ENCODE measurements at places on chromosomes 12 and 14. TPM values are rescaled to one million over a fixed set of nuclear protein-coding genes. Genes with fewer than 3 reads are reported as not detected.

GRCh38 chr14:38056270-38056669 is 151.4 kb upstream of the SSTR1 start:
- no peak overlapping the region for H3K4me3 ChIP-seq
- no peak for DNase-seq
- no peak overlapping the region for H3K27ac ChIP-seq
- no peaks in the 10 kb centered on the region for H3K27me3 ChIP-seq
- H3K36me3 ChIP-seq = no peaks in the 10 kb centered on the region

GRCh38 chr12:121092034-121092433 is 40.6 kb upstream of the P2RX7 start:
- peaks cover 49% of the 10 kb centered on the region for H3K4me1 ChIP-seq
- peak overlapping the region; percentile 72 for H3K4me3 ChIP-seq
- no peak overlapping the region for H3K27ac ChIP-seq
- H3K36me3 ChIP-seq = no peaks in the 10 kb centered on the region

DNA sequence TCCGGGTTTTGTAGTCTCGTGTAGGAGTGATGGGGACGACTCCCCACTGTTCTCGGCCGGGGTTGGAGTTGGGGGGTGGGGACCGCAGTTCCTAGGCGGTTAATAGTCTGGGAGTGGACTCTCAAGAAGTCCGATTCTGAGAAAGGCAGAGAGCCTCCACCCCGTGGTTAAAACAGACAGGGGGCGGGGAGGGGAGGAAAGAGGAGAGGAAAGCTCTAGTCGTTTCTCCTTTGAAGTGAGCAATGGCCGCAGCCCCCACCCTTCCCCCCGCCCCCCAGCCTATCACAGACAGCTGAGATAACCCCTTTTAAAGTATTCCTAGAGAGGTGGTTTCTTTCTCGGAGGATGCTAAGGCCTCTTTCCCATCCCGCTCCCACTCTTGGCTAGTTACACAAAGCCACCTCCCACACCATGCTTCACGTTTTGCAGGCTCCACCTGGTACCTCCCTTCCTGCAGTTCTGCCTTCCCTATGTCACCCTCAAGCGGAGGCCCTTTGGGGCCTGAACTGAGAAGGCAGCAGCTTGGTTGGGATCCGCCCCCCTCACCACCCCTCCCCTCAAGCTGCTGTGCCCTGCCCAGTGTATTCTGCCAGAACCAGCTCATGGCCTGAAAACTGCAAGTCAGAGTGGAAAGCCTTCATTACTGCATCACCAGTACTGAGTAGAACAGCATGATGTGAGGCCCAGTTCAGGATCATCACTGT is 853 bp downstream of the USP5 start:
- peak overlapping the region; percentile 76 for H3K4me3 ChIP-seq
- no peaks in the 10 kb centered on the region for H3K27me3 ChIP-seq
- H3K27ac ChIP-seq = peak overlapping the region; percentile 78

- DNase-seq = no peak
- H3K4me3 ChIP-seq = peak overlapping the region; percentile 100
- peak overlapping the region; percentile 92 for H3K27ac ChIP-seq
Measured at GRCh38 chr14:52313462-52313861, 650 bp upstream of the PTGER2 start.

The FAM181A gene
- not detected for total RNA-seq

DNA sequence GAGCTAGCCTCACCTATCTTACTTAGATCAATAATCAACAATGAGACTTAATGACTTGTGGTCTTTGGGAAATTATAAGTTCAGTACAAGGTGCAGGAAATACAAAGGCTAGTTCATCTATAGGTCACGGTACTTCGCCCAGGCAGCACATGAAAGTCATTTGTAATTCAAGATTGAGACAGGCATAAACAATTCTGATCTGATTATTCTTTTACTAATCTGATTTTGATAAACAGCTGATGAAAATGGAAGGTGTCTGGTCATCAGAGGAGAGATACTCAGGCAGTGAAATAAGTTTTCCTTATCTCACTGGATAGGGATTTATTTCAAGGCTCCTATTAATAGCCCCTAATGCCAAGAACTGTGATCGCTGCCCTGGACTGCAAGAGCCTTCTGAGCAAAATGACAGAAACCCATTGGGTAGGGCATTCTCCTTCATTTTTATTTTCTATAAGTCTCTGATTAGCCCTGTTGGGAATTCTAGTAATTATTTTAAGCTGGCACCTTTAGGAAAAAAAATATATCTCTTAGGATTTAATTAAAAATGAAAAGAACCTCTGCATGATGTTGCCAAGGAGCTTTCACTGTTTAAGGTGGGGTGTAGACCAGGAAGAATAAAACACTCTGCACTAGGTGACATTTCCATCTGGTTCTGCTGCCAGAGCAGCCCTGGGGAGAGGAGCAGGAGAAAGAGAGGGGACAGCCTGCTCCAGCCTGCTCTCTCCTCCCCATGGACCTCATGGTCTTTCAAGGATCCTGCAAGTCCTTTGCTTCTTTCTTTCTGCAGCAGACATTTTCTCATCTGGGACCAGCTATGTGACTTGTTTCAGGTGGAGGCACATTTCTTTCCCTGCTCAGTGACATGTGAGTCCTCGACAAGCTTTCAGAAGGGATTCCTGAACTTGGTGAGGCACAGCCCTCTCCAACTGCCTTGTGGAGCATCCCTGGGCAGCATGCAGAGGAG is 44.8 kb downstream of the SSPN start:
- H3K4me1 ChIP-seq = peaks cover 4% of the 10 kb centered on the region
- no peaks in the 10 kb centered on the region for H3K36me3 ChIP-seq
- no peak for DNase-seq
- H3K27me3 ChIP-seq = peaks cover 33% of the 10 kb centered on the region
- no peak overlapping the region for H3K27ac ChIP-seq

The PTPRR gene
- not detected for total RNA-seq

DNA sequence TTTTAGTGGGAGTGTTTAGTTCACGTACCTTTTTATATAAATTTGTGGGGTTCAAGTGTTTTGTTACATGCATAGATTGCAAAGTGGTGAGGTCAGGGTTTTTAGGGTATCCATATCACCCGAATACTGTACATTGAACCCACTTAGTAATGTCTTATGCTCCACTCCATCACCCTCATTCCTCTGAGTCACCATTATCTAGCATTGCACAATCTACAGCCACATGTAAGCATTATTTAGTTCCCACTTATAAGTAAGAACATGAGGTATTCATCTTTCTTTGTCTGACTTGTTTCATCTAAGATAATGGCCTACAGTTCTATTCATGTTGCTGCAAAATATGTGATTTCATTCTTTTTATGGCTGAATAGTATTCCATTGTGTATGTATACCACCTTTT is 583.7 kb upstream of the LRFN5 start:
- DNase-seq = no peak
- no peaks in the 10 kb centered on the region for H3K36me3 ChIP-seq
- no peaks in the 10 kb centered on the region for H3K4me1 ChIP-seq
- no peaks in the 10 kb centered on the region for H3K27me3 ChIP-seq
- H3K4me3 ChIP-seq = no peak overlapping the region

DNA sequence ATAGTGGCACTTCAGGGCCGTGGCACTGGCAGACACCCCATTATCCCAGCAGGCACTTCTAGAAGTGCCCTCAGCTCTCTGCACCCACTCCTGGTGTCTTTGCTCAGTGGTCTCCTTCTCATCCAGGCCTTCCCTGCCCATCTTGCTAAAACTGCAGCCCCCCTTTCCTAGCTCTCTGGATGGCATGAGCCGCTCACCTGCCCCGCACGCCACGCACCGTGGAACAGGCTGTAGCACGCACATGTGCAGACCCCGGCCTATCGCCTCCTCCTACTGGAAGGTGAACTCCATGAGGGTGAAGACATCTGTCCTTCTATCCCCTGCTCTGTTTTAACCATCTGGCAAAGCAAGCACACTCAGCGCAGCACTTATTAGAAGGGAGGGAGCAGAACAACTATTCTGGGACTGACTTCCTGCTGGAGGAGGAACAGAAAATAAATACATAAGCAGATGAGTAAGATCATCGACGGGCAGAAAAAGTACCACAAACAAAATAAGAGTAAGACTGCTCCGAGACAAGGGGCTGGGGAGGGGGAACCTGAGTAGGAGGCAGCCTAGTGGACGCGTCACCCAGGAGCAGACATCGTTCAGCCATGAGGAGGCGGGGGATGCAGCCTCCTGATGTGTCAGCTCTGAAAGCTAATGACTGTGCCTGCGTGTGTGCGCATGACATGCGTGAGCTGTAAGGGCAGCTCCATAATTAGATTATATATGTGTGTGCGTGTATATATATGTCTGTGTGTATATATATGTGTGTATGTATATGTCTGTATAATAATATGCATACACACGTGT is 7.8 kb upstream of the FZD10 start:
- H3K4me3 ChIP-seq = no peak overlapping the region
- H3K4me1 ChIP-seq = no peaks in the 10 kb centered on the region
- H3K27ac ChIP-seq = no peak overlapping the region
- peaks cover 12% of the 10 kb centered on the region for H3K27me3 ChIP-seq

The ALKBH2 gene
- total RNA-seq = 29.5 TPM

DNA sequence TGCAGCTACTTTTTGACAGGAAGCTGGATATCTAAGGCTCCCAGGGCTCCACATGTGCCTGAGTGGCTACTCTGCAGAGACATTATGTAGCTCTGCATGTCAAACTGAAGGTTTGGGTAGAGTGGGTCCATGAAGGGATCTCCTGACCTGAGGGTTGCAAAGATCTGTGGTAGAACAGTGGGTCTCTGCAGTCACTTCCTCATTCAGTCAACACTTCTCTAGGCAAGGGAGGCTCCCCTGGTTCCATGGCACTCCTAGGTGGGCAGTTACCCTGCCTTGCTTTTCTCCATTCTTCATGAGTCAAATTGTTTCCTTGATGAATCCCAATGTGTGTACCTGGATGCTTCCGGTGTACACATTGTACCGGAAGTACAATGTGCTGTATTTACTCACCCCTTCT is 57.4 kb downstream of the CMAS start:
- no peaks in the 10 kb centered on the region for H3K27me3 ChIP-seq
- no peak overlapping the region for H3K27ac ChIP-seq

DNA sequence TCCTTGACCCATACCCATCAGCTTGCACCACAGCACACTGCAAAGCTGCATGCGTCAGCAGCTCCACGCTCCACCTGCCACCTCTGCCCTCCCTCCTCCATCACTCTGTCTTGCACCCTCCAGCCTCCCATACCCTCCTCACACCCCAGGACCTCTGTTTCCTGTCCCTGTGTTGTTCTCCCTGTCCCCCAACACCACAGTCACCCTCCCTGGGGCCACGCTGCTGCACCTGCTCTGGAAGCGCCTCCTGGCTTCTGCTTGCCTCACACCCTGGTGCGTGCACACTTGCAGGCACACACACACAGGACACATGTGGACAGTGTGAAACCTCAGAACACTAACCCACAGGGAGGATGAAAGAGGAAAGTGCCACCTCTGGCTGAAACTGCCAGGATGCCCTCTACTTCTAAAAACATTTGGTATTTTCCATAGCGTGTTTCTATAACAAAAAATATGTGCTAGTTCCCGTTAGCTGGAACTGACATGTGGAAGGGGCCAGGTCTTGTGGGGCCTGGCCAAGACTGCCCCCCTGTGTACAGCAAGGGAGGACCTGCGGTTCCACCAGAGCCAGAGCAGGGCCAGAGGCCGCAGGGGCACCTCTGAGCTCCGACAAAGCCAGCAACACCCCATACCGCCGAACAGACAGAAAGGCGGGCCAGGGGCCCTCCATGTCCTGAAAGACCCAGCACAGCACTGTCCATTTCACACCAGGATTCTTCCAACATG is 10.0 kb downstream of the BRF1 start:
- H3K36me3 ChIP-seq = no peaks in the 10 kb centered on the region
- peak overlapping the region; percentile 16 for H3K4me3 ChIP-seq

- no peak overlapping the region for H3K27ac ChIP-seq
- no peak for DNase-seq
- H3K27me3 ChIP-seq = no peaks in the 10 kb centered on the region
- H3K36me3 ChIP-seq = no peaks in the 10 kb centered on the region
Measured at GRCh38 chr12:16763901-16764300, 157.9 kb upstream of the LMO3 start.

DNA sequence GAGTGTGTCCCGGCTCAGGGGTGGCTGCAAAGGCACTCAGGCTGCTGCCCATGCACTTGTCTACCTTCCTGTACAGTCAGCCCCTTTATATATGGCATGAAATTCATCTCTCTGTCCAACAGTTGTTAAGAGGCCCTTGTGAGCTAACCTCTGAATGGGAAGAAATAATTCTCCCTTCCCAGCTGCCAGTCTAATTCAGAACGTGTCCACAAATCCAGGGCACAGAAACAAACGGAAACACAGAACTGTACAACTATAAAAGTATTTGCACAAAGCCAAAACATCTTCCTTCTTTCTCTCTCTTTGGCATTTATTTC is 849 bp downstream of the KRT5 start:
- H3K4me1 ChIP-seq = no peaks in the 10 kb centered on the region
- H3K36me3 ChIP-seq = no peaks in the 10 kb centered on the region
- no peak overlapping the region for H3K4me3 ChIP-seq
- no peak for DNase-seq
- no peaks in the 10 kb centered on the region for H3K27me3 ChIP-seq

GRCh38 chr14:80809663-80810062 is 131.9 kb downstream of the CEP128 start:
- peak overlapping the region; percentile 73 for H3K27ac ChIP-seq
- no peak for DNase-seq
- H3K27me3 ChIP-seq = no peaks in the 10 kb centered on the region
- no peak overlapping the region for H3K4me3 ChIP-seq

DNA sequence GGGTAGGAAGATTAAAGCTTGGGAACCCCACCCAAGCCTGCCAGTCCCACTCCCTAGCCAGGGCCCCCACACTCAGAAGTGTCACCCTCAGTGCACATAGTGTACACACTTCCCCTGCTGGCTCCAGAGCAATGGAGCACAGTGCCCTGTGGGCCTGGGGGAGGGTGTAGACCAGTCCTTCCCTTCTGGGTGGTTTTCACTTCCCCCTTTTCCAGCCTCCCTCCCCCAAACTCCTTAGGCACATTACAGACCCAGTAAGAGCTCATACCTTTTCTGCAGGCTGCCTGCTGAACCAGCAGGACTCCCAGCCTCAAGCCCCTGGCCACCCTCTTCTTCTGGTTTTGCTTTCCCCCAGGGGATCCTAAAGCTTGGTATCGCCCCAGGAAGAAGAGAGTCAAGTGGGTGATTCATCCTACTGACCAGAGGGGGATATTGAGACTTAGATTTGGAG is at the start of gene ZNF385A:
Gene ZNF385A (minus strand): TSS at position 143 of the 451 bp plus-strand sequence. CDS start 219 bp downstream, outside the sequence.
- peak within 1 kb of the TSS; percentile 61 for H3K27ac ChIP-seq
- no peak for DNase-seq
- H3K36me3 ChIP-seq = no peaks in the 10 kb centered on the region
- no peak within 1 kb of the TSS for H3K4me3 ChIP-seq
- H3K27me3 ChIP-seq = no peaks in the 10 kb centered on the region

The SPTB gene
- 0.23 TPM for total RNA-seq

Data from activated T-cell treated with anti-CD3 and anti-CD28 coated beads, Interleukin-2, amount 50 U/mL, for 72 hours (primary cell).